ENCODE measurements at places on chromosomes 4 and X. TPM values are rescaled to one million over a fixed set of nuclear protein-coding genes. Genes with fewer than 3 reads are reported as not detected.

HERC5 gene
- 0.17 TPM for total RNA-seq

RASGEF1B gene
- total RNA-seq: not detected

PABPC5 gene
- total RNA-seq: 0.74 TPM

TRPC5OS gene
- not detected for total RNA-seq

TKTL1 gene
- not detected for total RNA-seq

PDCL2 gene
- not detected for total RNA-seq

ATP6AP2 gene
- total RNA-seq: 99.4 TPM

NKX6-1 gene
- total RNA-seq: 2.7 TPM

RHOXF2 gene
- not detected for total RNA-seq

SHROOM3 gene
- 12.6 TPM for total RNA-seq

RAI2 gene
- total RNA-seq: 1.0 TPM

FABP2 gene
- total RNA-seq: not detected

RRH gene
- not detected for total RNA-seq

SPP1 gene
- total RNA-seq: not detected

AGTR2 gene
- not detected for total RNA-seq

INTU gene
- total RNA-seq: 1.3 TPM

DDX53 gene
- not detected for total RNA-seq

RNF113A gene
- 14.4 TPM for total RNA-seq

CTBP1 gene
- 202 TPM for total RNA-seq

DBET gene
- not detected for total RNA-seq

ZMAT1 gene
- not detected for total RNA-seq

PCDH18 gene
- 73.0 TPM for total RNA-seq

CXCL10 gene
- not detected for total RNA-seq

MAGEC2 gene
- total RNA-seq: not detected

FAM184B gene
- not detected for total RNA-seq

HTN3 gene
- not detected for total RNA-seq

POU4F2 gene
- total RNA-seq: not detected

ARR3 gene
- not detected for total RNA-seq

ABLIM2 gene
- under 0.01 TPM for total RNA-seq

SPANXD gene
- not detected for total RNA-seq

GLUD2 gene
- 0.34 TPM for total RNA-seq

GAGE12F gene
- not detected for total RNA-seq

RS1 gene
- total RNA-seq: not detected

PASD1 gene
- total RNA-seq: not detected

NPNT gene
- not detected for total RNA-seq

TLR2 gene
- 1.8 TPM for total RNA-seq

IL3RA gene
- total RNA-seq: not detected

MAGEE1 gene
- 0.17 TPM for total RNA-seq

TMEM35A gene
- 5.5 TPM for total RNA-seq

OTC gene
- total RNA-seq: not detected

CCKAR gene
- not detected for total RNA-seq

ERCC6L gene
- total RNA-seq: 7.4 TPM

BMP15 gene
- not detected for total RNA-seq

NAP1L2 gene
- not detected for total RNA-seq

NXF2B gene
- total RNA-seq: not detected

RASSF6 gene
- total RNA-seq: 1.3 TPM

ADAMTS3 gene
- total RNA-seq: 0.84 TPM

FRMPD4 gene
- total RNA-seq: 0.30 TPM

GAB3 gene
- 0.84 TPM for total RNA-seq

GAGE2A gene
- total RNA-seq: not detected

MAGIX gene
- 1.3 TPM for total RNA-seq

CLNK gene
- not detected for total RNA-seq

CT45A3 gene
- total RNA-seq: not detected

APOO gene
- 23.0 TPM for total RNA-seq

BANK1 gene
- total RNA-seq: 0.15 TPM

CFI gene
- 1.3 TPM for total RNA-seq
